A549 (cell line): ENCODE measurements at places on chromosomes 3 and 15. TPM values are rescaled to one million over a fixed set of nuclear protein-coding genes. Genes with fewer than 3 reads are reported as not detected.

DNA sequence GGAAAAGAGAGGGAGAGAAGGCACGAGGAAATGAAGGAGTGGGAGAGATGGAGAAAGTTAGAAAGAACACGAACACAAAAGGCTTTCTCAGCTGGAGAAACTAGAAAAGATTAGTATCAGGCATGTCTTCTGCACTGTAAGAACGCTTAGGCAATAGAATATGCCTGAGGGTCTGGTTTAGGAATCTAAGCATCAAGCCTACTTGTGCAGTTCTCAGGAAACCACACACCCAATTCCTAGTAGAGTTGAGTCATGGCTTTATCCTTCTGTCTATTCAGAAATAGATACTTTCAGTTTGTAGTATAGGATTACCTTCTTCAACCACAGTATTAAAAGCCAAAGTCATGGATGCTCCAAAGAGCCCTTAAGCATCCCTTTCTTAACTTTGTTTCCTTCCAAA lies 969.4 kb downstream of the NTRK3 start:
- no peak for DNase-seq

GRCh38 chr15:53536479-53537120 lies 222.9 kb downstream of the WDR72 start:
- DNase-seq = no peak

GRCh38 chr3:47877290-47877689 lies 74.4 kb downstream of the DHX30 start:
- no peak for DNase-seq

DNA sequence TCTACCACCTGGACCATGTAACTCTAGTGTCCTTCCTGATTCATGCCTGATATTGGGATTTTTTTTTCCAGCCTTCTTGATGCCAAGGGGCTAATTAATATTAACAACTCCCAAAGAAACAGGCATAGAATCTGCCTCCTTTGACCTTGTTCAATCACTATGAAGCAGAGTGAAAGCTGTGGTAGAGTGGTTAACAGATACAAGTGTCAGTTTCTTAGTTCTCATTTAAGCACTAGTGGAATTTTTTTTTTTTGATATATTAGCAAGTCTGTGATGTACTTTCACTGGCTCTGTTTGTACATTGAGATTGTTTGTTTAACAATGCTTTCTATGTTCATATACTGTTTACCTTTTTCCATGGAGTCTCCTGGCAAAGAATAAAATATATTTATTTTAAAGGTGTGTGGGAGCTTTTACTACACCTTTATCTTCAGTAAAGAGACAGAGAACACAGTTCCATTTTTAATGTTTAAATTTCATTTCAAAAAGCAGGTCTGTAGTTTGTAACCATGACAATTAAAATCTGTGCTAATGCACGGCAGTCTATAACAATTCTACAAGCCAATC lies 67.1 kb downstream of the TOP2B start:
- no peak for DNase-seq

DNA sequence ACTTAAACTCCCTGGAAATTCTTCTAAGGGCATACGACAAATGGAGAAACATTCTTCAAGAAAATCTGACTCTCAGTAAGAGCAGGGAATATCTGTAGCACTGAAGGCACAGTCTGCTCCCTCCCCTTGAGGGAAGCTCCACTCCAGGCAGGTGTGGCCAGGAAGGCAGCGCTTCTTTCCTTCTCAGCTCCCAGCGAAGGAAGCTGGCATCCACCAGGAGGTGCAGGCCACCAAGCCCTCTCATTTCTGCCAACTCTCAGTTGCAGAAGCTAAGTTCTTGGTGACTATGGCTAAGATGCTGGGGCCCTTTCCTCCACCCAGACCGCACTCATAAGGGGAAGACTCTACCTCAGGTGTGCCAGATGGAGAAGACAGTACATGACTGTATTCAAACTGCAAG lies 37.7 kb upstream of the SLC41A3 start:
- DNase-seq = no peak

DNA sequence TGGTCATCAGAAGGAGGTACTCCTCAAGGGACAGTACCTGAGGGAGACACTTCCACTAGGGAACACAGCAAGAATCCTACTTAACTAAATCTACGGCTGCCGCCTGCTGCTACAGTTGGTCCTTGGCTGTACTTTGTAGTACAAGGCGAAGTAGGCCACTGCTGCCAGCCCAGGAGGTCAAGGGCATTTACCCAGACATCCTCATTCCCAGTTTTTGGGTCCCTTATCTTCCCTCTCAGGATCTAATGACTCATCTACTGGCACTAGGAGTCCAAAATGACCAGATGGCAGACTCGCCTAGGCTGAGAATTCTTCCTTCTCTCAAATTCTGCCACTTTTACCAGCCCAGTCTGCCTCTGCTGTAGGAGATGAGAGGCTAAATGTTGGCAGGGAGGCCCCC lies 27.1 kb upstream of the LAMP3 start:
- no peak for DNase-seq

- DNase-seq = no peak
Observed at GRCh38 chr15:90072978-90073640, 29.2 kb downstream of the IDH2 start.

- DNase-seq = no peak
Observed at GRCh38 chr3:105158286-105158685, 208.4 kb upstream of the ALCAM start.

GRCh38 chr3:128180436-128180835 lies 27.2 kb downstream of the EEFSEC start:
- DNase-seq = no peak

DNA sequence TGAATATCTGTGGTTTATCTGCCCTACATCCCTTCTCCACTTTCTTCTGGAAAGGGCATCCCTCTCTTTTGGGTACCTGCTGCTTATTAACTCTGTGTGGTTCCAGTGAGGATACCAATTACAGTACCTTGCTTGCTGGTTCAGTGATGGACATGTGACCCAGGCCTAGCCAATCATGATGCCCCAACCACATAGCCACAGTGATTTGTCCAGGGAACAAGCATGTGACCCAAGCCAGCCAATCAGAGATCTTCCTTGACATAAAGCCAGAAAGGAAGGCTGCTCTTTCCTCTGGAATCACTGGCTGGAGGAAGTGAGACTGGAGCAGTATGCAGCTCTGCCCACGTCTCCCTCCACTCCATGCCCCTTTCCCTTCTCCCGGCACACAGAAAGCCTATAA lies 10.9 kb upstream of the TMEM158 start:
- DNase-seq = no peak

DNA sequence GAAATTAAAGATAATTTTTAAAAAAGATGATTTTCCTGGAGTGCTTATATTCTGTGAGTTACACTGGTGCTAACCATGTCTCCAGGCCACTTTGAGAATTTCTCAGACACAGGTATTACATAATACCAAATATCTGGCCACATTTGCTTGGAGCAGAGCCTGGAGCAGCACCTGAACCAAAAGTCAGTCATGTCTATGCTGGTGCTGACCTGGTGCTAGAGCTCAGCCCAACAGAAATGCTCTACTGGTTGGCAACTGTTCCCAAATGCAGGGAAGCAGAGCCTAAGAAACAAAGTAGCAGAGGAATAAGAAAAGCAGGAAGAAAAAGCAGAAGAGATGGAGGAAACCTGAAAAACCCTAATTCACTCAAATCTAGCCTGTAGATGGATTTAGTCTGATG lies 135.7 kb upstream of the SLC7A14 start:
- DNase-seq = no peak

DNA sequence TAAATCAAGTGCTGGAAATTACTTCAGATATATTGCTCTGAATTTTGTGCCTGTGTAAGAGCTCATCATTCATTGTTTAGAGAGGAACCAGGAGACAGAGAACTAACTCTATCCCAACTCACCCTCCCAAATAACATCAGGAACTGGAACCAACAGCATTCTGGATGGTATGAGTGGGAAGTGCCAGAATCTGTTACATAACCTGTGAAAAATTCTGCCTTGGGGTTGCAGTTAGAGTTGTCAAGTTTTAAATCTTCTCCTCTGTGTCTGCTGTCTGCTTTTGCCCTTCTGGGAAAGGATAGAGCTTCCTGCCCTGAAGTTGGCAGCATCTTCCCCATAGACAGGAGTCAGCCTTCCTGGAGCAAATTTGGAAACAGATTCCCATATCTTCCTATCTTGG lies 41.2 kb downstream of the TIMP4 start:
- DNase-seq = no peak

DNA sequence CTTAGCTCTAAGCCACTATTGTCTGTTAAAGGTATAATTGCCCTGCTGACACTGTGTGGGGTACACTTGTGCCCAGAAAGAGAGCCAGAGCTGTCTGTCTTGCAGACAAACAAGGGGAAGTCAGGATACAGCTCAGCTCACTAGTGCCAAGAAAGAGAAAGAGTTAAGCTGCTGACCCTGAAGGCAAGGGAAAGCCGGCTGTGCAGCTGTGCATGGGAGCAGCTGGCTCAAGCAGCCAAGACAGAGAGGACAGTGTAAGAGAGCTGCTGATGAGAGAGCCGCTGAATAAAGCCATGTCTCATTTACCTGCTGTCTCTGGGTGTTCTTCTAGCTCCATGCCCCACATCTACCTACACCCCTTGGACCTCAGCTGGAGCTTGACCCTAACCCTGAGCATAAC lies 428.1 kb upstream of the NAALADL2 start:
- DNase-seq = no peak

GRCh38 chr15:40471808-40472150 lies 995 bp downstream of the CHST14 start:
- no peak for DNase-seq

- DNase-seq = no peak
Observed at GRCh38 chr3:196989721-196990262, 21.2 kb upstream of the PIGZ start.

DNA sequence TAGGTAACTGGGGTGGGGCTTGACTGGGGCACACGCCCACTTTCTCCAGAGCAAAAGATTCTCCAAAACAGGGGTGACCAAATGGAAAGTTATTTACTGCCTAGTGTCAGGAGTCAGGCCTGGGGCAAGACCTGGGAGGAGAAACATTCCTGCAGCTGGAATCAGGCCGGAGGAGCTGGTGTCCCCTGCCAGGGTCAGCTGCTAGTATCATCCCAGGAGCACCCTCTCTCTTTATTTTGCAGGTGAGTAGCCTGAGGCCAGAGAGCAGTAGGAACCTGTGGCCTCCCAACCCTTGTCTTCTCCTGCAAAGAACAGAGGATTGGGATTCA lies 32.9 kb downstream of the DNAJB8 start:
- no peak for DNase-seq

DNA sequence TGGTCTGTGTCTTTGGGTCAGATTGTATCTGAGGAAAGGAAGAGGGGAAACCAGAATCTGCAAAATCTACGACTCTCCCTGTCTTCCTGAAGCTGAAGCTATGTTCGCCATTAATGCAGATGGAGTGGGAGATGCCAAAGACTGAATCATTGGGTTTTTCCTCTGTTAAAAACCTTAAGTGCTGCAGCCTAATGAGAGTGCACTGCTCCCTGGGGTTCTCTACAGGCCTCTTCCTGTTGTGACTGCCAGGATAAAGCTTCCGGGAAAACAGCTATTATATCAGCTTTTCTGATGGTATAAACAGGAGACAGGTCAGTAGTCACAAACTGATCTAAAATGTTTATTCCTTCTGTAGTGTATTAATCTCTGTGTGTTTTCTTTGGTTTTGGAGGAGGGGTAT lies 24.0 kb downstream of the RMDN3 start:
- DNase-seq = no peak

DNA sequence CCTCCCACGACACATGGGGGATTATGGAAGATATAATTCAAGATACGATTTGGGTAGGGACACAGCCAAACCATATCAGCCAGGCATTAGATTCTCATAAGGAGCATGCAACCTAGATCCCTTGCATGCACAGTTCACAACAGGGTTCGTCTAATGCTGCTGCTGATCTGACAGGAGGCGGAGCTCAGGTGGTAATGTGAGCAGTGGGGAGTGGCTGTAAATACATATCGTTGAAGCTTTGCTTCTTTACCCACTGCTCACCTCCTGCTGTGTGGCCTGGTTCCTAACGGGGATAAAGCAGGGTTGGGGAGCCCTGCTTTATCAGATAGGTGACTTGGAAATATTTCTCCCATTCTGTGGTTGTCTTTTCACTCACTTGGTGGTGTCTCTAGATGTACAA lies 14.8 kb downstream of the DOCK3 start:
- no peak for DNase-seq

DNA sequence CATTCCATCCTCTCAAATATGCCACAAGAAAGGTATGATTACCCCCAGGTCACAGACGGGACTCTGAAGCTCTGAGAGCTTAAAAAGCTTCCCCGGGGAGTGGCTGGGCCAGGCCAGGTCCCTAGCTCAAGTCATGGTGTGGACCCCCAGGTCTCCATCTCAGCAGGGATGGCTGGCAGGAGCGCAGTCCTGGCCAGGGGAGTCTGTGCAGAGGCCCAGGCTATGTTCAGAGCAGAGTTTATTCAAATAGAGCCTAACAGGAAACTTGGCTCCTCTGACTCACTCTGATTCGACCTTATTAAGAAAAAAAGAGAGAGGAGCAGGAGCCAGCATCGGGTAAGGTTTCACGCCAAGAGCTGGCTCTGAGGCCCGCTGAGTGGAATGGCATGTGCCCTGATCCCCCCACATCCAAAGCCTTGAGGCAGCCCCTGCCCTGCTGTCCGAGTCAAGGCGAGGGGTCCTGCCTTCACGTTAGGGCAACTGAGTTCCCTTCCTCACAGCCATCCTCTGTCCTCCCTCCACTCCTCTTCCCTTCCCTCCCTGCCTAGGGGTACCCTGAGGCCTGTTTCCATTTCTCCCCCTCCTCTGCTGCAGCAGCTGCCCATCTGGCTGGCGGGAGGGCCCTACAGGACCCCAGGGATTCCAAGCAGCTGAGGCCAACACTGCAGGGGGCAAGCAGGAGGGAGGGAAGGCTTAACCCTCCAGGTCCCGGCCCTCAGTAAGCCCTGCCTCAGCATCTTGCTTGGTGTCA lies 1.9 kb upstream of the LOXL1 start:
- peak; percentile 12 for DNase-seq

DNA sequence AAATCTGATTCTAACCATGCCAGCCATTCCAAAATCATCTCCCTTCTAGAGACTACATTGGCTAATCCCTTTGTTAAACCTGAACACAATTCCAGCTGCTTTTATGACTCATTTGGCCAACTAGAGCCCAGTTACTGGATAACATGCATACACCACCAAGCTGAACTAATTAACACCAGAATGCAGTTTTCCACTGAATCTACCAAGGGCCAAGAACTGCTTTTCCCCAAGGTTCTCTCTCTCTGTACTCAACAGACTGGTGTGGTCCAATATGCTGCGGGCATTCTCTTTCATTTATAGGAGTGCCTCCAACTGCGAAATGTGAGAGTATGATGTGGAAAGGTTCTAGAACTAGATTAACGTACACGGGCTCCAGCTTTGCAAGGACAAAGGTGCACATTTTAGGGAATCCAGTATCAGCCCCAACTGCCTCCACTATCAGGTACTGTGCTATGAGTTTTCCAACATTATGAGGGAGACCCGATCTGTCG lies 1.5 kb downstream of the CHSY1 start:
- DNase-seq = no peak

Gene IL17RD
- 0.89 to 0.99 TPM (median 0.98 TPM) in 3 replicates for polyA plus RNA-seq

Gene SLC9C1
- not detected in 3 replicates for polyA plus RNA-seq

Gene EXD1
- 0.14 to 0.34 TPM (median 0.26 TPM) in 3 replicates for polyA plus RNA-seq

Gene MYL3
- polyA plus RNA-seq = 0.25 TPM in 1 of 3 replicates, not detected in the others

Gene ILDR1
- polyA plus RNA-seq = not detected in 3 replicates

Gene CCDC191
- polyA plus RNA-seq = 2.3 to 3.0 TPM (median 2.5 TPM) in 3 replicates

Gene ATP1B3
- 207 to 230 TPM (median 226 TPM) in 3 replicates for polyA plus RNA-seq

Gene OR5K2
- not detected in 3 replicates for polyA plus RNA-seq

Gene SLC24A5
- not detected in 3 replicates for polyA plus RNA-seq

Gene CHRNB4
- 0.45 to 0.69 TPM (median 0.53 TPM) in 3 replicates for polyA plus RNA-seq

Gene ATP10A
- polyA plus RNA-seq = 6.6 to 7.6 TPM (median 6.8 TPM) in 3 replicates

Gene ALDH1L1
- polyA plus RNA-seq = 0.13 to 0.21 TPM (median 0.14 TPM) in 3 replicates

Gene ROPN1
- not detected in 3 replicates for polyA plus RNA-seq

Gene USP50
- 0.14 TPM in 1 of 3 replicates, not detected in the others for polyA plus RNA-seq

Gene UTS2B
- polyA plus RNA-seq = not detected in 3 replicates

Gene MYD88
- 20.8 to 24.7 TPM (median 22.3 TPM) in 3 replicates for polyA plus RNA-seq

Gene TMEM212
- polyA plus RNA-seq = not detected in 3 replicates

Gene NCK1
- polyA plus RNA-seq = 30.2 to 33.5 TPM (median 31.2 TPM) in 3 replicates

Gene GTF2E1
- polyA plus RNA-seq = 16.4 to 19.7 TPM (median 18.6 TPM) in 3 replicates
